ENCODE measurements at places on chromosomes 6 and 20.

- DNase-seq = no peak
Measured at GRCh38 chr6:135173989-135174484, 7.1 kb upstream of the MYB start.

GRCh38 chr20:18705490-18705889 is 108.1 kb upstream of the SCP2D1 start:
- no peak for DNase-seq

DNA sequence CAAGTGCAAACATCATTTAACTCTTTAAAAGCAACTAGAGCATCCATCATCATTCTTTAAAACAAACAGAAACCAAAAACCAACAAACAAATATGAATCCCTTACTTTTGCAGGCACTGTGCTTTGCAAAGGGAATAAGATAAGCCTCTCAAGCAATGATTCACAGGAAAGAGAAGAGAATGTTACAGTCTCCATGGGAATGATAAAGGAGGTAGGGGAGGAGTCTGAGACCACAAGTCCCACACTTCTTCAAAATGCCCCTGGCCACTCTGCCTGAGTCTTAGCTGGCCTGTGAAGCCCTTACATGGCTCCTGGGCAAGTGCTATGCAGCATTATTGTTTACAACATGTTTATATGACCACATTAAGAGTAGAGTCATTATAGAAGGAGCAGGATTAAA is 257.7 kb upstream of the MARCKS start:
- DNase-seq = no peak

GRCh38 chr6:39054577-39055142 is 6.1 kb downstream of the GLP1R start:
- no peak for DNase-seq

GRCh38 chr20:62617711-62618483 is 24.4 kb upstream of the SLCO4A1 start:
- peak; percentile 64 for DNase-seq

DNA sequence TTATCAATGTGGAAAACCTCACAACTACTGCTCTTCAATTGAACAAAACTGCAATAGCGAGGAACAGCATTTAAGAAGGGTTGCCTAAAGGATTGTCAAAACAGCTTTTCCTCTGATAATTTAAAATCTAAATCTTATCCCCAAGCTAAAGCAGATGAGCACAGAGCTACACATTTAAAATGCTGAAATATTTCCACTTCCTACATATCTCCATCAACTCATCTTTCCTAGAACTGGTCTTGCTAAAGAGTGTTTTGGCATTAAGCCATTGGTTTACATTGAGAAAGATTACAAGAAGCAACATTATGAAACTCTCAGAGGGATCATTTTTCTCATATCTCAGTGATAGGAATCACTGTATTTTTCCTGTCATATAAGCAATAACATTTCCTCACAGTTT is 3.6 kb downstream of the OR10C1 start:
- DNase-seq = peak; percentile 11

All from MV-4-11 (cell line).